ENCODE measurements at places on chromosomes 6 and 20. TPM values are rescaled to one million over a fixed set of nuclear protein-coding genes. Genes with fewer than 3 reads are reported as not detected.

Gene PAX1
- total RNA-seq = not detected

DNA sequence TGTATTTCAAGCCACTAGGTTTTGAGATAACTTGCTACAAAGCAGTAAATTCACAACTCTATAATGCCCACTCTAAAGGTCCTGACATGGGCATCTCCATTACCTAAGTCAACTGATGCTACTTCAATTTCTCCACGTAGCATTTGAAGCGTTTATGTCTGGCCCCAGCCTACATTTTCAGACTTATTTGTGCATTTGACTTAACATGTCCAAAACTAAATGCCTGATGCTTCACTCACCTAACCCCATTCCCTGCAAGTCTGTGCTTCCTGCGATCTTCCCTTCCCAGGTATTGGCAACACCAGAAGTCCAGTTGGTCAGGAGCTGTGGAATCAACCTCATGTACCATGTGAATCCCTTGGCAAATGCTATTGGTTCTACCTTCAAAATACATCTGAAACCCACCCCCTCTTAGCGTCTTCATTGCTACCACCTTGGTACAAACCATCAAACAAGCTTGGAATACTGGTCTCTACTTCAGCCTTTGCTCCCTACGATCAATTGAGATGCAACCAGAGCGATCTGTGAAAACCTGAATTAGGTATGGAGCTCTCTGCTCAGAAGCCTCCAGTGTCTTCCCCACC lies 12.8 kb upstream of the ZNFX1 start:
- no peak for DNase-seq

Gene IRAK1BP1
- 2.1 TPM for total RNA-seq

- no peak for DNase-seq
These were observed 6.9 kb downstream of the FAM184A start for GRCh38 chr6:119071576-119071975.

DNA sequence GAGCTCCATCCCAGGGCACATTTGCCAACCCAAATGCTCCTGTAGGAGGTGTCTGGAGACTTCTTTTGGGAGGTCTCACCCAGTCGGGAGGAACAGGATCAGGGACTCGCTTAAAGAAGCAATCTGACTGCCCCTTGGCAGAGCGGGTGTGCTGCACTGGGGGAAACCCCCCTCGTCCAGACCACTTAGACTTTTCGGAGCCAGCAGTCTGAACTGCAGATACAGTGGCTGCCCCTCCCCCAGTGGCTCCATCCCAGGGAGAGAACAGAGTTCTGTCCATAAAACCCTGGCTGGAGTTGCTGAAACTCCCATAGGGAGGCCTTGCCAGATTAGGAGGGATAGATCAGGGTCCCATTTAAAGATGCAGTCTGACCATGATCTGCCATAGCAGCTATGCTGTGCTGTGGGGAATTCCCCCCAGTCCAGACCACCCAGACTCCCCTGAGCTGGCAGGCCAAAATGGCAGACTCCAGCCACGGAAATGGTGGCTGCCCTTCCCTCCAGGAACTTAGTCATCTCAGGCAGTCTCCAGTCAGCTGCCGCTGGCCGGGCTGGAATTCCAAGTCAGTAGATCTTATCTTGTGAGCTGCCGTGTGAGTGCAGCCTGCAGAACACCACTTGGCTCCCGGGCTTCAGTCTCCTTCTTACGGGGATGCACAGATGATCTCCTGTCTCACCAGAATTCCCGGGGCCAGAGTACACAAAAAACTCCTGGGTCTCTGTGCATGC lies 278.1 kb upstream of the SASH1 start:
- DNase-seq = peak; percentile 53

DNA sequence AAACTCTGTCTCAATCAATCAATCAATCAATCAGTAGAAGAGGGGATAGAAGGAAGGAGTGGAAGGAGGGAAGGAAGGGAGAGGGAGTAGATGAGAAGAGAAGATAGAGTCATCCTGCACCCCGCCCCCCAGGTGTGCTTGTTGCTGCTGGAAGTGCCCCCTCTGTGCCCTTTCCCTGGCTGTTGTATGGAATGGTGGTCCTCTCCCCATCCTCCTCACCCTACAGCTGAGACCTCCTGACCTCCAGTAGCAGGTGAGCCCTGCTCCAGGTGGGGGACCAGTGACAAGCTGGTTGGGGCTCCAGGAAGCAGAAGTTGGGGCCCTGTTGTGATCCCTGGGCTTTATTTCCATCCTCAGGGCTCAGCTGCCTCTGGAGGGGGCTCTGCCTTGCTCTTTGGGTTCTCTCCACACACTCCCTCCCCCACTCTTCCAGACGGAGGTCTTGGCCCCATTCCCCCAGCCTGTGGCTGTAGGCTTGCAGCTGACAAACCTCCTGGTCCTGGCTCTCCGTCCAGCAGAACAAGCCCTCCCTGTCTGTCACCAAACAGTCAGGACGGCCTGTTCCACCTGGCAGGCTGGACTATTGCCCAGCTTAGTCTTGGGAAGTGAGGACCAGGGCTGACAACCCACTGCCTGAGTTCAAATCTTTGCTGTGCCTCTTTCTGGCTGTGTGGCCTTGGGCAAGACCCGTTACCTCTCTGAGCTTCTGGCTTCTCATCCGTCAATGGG lies 26.0 kb upstream of the SCRT2 start:
- no peak for DNase-seq

- DNase-seq = no peak
These were observed 60.2 kb upstream of the KIF25 start for GRCh38 chr6:167937301-167937700.

GRCh38 chr6:142301651-142302391 lies at the start of gene ADGRG6:
ADGRG6 (plus strand) TSS chr6:142302007; CDS start chr6:142302330, 323 bp downstream.
- DNase-seq = peak; percentile 79

- no peak for DNase-seq
These were observed 40.9 kb downstream of the PDYN start for GRCh38 chr20:1952737-1953530.

GRCh38 chr20:2688041-2688591 lies 4.5 kb upstream of the EBF4 start:
- DNase-seq = peak; percentile 10

- DNase-seq = peak; percentile 83
These were observed 188.0 kb upstream of the TAB2 start for GRCh38 chr6:149129371-149130077.

Gene MKKS
- 7.2 TPM for total RNA-seq

DNA sequence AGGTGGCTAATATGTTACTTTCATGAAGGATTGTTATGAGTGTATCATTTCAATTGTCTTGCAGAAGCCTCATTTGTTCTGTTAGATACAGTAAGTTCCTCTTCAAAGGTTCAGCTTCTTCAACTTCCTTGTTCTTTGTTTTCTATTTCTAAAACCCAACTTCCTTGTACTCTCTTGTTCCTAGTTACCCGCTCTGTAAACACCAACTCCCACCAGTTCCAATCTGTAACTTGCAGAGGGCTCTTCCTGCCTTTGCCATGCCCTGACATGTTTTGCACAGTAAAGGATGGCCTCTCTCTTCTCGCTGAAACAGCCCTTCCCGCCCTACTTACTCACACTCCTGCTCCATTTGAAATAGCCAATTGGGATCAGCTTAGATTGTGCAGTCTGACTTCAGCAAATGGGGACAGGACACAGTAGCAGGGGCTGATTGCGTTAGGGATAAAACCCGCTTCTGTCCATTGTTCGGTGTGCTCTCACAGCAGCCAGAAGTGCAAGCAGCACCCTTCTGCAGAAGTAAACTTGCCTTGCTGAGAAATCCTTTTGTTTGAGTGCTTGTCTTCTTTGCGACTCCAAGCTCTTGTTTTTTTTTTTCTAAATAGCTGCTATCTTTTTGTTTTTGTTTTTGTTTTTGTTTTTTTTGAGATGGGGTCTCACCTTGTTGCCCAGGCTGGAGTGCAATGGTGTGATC lies 45.9 kb upstream of the POU5F1 start:
- peak; percentile 31 for DNase-seq

Gene WFDC10B
- total RNA-seq = not detected

GRCh38 chr6:36550473-36551000 lies 3.3 kb upstream of the STK38 start:
- DNase-seq = no peak

DNA sequence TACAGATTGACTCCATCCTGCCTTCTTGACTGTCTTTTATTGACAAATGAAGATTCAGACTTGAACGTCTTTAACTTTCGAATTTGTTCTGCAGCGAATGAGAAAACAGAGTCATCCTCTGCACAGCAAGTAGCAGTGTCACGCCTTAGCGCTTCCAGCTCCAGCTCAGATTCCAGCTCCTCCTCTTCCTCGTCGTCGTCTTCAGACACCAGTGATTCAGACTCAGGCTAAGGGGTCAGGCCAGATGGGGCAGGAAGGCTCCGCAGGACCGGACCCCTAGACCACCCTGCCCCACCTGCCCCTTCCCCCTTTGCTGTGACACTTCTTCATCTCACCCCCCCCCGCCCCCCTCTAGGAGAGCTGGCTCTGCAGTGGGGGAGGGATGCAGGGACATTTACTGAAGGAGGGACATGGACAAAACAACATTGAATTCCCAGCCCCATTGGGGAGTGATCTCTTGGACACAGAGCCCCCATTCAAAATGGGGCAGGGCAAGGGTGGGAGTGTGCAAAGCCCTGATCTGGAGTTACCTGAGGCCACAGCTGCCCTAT lies 12.2 kb downstream of the BRD2 start:
- DNase-seq = peak; percentile 45

DNA sequence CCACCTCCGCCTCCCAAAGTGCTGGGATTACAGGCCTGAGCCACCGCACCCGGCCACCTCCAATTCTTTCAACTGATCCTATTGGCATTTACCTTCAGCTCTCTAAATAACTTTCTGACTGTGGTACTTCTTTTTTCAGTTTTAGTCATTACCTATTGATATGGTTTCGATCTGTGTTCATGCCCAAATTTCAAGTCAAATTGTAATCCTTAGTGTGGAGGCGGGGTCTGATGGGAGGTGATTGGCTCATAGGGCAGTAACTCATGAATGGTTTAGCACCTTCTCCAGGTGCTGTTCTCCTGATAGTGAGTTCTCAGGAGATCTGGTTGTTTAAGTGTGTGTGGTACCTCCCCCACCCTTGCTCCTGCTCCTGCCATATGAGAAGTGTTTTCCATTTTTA lies 140.9 kb downstream of the LPA start:
- DNase-seq = no peak

DNA sequence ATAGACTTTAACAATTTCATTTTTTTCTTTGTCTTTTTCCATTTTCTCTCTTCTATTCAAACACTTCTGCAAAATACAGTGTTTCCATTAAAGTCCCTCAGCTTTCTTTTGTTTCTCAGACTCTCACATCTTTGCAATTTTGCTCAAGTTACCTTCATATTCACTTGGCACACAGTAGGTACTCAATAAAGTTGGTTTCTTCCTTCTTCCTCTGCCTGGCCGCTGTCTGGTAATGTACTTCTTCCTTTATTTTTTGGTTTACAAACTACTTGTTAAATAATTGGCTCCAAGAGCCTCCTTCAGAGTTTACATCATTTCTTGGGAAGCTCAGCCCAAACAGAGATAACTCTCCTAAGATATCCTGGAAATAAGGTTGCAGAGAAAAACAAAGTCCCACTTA lies 81.1 kb downstream of the GJA10 start:
- DNase-seq = no peak

DNA sequence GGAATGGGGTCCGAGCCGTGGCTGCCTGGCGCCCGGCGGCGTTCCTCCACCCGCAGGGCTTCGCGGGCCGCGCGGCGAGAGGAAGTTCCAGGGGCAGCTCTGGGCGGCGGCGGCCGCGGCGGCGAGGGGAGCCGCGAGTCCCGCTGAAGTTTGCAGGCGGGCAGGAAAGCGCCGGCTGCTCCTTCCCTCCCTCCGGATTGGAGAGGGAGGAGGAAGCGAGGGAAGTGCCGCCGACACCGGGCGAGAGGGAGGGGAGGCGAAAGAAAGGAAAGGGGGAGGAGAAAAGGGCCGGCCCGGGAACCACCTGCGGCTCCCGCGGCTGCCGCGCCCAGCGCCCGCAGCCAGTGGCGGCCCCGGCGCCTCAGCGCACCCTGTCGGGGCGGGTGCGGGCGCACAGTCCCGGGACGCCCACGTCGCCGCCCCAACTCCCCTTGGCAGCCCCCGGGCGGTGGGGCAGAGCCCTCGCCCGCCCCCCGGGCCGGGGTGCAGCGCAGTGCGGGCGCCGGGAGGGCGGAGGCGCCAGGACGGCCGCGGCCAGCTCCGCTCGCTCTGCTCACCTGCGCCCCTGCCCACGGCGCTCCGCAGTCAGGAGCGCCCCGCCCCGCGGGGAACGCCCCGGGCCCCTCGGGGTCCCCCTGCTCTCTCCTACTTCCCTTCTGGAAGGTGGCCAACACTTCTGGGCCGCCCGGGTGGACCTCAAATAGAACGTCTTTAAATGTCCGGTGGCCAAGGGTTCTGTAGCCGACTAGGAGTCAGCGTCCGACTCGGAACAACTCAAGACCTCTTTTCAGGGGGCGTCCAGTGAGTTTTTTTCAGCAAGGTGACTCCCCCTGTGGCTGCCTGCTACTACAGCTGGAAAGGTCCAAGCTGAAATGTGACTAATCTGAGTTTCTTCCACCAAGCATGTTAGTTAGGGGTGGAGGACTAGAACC lies 80.3 kb upstream of the CCDC28A start:
- peak; percentile 90 for DNase-seq

DNA sequence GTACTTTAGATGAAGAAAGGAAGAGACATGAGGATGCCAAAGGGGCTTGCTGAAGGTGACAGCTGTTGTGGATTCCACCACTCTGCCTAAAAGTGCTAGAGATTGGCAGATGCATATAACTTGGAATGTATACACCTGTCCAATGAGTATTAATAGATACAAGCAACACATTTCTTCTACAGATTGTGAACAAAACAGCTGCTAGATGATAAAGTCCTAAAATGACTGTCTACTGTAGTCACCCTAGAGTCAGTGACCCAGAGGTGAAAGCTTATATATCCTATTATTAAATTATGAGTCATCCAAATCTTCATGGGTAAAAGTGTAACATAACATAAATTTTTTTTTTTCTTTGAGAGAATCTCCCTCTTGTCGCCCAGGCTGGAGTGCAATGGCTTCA lies 5.2 kb downstream of the RNF217 start:
- DNase-seq = no peak

- no peak for DNase-seq
These were observed 123.2 kb downstream of the ELOVL4 start for GRCh38 chr6:79824202-79824601.

DNA sequence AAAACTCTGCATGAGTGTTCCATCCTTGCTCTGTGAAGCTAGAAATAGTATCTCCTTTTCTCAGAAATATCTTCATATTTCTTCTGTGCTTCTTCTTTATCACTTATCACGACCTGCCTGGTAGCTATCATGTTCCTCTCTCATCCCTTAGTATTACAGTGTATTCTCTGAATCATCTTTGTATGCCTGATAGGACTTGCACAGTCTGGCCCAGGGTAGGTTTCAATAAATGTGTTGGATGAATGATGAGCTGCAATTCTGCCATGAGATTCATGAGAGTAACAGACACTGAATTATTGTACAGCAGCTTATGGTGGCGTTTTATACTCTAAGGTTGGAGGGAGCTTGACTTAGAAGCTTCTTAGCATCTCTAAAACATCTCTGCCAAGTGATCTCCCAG lies 66.6 kb downstream of the GRM1 start:
- no peak for DNase-seq
